Fibroblast of villous mesenchyme (primary cell): ENCODE measurements at places on chromosomes 1 and 21.

GRCh38 chr1:23793018-23793781, 2.3 kb downstream of the LYPLA2 start:
- DNase-seq, result no peak

- no peak for DNase-seq
Observed at GRCh38 chr1:42999308-42999707, 40.6 kb upstream of the SLC2A1 start.

DNA sequence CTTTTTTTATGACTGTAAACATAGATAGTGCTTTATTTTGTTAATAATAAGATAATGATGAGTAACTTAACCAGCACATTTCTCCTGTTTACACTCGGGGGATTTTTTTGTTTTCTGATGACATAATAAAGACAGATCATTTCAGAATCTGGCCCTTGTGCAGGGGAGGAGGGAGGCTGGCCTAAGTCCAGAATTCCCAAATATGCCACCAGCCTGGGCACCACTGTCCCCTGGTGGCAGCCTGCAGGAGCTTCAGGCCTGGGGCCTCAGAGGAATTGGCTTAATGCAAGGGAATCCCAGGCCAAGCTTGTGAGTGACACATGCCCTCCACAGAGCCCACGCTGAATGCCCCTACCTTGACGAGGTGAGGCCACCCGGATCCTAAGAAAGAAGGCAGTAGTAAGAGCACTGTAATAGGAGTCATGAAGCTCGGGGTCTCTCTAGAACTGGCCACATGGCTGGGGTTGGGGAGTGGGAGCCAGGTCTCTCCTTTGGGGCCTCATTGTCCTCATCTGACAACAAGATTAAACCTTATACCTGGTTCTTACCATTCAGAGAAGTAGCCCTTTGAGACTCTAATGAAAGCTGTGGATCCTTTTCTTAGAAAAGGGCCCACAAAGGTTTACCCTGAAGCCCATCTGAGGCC, 24.1 kb downstream of the ETNK2 start:
- peak; percentile 86 for DNase-seq

- DNase-seq, result no peak
Observed at GRCh38 chr1:40870135-40870728, 8.1 kb upstream of the CITED4 start.

DNA sequence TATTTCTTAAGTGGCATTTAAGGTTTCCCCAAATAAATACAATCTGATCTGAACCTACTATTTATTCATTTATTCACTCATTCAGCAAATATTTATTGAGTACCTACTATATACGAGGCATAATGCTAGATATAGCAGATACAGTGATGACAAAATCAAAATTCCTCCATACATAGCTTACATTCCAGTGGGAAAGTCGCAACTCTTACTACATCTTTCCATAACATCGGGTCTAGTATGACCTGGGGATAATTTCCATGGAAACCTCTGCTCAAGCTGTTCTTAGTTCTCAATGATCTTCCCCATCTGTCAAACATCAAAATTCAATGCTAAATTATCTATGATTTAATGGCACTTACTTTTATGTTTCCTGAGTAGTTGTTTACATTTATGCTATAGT, 70.8 kb upstream of the PRKACB start:
- DNase-seq, result peak; percentile 27

DNA sequence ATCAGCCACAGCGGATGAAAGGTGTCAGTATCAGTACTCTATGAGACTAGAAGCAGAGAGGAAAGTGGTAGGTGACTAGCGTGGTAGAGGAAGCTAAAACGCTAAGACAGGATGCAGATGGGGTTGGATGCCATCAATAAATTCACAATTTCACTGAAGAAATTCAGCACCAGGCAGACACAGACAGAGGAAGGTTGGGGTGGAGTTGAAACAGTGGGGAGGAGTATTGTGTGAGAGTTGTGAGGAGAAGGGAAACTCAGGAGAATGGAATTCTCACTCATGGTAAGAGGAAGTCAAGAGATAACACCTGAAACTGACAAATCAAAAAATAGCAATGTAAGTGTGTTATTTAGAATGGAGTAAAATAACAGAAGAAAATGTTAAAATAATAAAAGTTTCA, 208.5 kb upstream of the DAB1 start:
- no peak for DNase-seq

- DNase-seq, result no peak
Observed at GRCh38 chr21:45256021-45256911, 31.4 kb downstream of the POFUT2 start.

DNA sequence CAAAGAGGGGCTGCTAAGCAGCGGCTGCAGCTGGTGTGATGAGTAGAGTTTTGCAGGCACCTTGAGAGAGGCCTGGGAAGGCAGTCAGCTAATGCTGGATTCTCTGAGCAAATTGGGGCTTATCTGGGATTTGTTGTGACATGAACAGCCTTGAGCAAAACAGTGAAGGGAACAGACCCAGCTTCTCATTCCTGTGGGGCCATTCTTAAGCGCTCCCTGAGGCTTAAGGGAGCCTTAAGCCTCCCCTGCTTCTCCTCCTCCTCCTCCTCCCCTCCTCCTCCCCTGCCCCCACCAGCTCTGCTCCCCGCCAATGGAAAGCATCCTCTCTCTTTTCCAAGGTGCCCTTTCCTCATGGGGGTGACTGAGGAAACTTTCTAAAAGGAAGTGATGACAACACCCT, 21.3 kb downstream of the HMGCS2 start:
- peak; percentile 65 for DNase-seq

DNA sequence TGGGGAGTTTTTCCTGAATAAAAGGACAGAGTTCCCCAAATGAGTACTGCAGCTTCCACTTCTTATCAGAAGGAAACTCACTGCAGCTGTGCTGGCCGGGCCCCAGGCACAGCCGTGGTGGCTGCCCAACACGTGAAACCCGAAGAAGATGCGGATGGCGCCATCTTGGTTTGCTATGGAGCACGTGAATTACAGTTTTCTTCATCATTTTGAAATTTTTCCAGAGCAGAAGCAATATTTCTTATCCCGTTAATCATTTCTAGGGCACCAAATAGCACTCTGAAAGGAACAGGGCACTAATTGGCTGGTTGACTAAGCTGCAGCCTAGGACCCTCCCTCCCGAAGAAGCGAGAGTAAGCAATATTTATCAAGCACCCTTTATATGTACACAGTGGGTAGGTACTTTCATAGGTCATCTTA, 63.2 kb upstream of the EPS8L3 start:
- no peak for DNase-seq

GRCh38 chr1:175742790-175743459, 470 bp downstream of the TNR start:
- DNase-seq, result peak; percentile 48

- DNase-seq, result no peak
Observed at GRCh38 chr1:53122961-53123413, 19.5 kb downstream of the SLC1A7 start.

GRCh38 chr1:32208891-32209328, at the start of gene DCDC2B:
DCDC2B (plus strand) TSS chr1:32209089; CDS start chr1:32209094, 5 bp downstream.
- peak; percentile 35 for DNase-seq

DNA sequence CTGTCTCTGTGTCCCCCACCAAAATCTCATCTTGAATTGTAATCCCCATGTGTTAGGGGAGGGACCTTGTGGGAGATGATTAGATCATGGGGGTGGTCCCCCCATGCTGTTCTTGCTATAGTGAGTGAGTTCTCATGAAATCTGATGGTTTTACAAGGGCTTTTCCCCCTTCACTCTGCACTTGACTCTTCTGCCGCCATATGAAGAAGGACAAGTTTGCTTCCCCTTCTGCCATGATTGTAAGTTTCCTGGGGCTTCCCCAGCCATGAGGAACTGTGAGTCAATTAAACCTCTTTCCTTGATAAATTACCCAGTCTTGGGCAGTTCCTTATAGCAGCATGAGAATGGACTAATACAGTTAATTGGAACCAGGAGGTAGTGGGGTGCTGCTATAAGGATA, 137.1 kb upstream of the RAB4A start:
- DNase-seq, result no peak

DNA sequence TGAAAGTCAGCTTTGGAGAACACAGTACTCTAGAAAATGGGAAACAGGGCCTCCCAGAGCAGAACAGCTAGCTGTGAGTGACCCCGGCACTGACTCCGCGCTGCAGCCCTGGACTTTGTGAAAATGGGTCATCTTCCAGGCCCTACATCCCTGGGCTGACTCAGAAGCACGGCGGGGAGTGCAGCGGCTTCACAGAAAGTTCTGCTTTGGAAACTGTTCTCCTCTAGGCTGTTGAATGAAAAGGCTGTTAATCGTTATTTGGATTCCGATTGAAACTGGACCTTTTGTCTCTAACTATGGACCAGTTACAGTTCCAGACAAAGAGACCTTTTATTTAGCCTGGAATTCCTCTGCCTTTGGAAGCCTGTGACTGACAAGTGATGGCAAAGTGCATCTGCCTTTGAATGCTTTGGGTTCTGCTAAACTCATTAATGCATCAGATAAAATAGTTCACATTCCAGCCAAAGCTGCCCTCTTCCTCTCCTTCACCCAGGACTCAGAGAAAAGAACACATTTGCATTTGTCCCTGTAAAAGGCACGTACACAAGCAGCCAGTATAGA, 144.9 kb upstream of the HOOK1 start:
- peak; percentile 70 for DNase-seq

- no peak for DNase-seq
Observed at GRCh38 chr1:25673962-25674806, 57.6 kb downstream of the MAN1C1 start.

DNA sequence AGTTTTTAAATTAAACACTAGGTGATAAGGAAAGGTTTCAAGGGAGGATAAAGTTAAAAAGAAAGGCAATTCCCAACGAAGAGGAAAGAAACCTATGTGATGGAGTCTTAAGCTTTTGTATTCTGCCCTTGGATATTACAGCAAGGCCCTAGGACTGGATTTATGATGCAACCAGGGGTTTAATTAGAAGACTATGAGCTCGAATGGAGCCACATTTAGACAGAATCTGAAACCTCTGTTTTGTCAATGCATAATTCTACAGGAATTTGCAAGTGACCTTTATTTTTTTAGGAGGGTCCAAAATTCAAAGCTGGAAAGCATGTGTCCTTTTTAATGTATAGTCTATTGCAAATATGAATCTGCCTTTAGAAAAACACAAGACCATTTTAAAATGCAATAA, 37.9 kb downstream of the TGFB2 start:
- no peak for DNase-seq

DNA sequence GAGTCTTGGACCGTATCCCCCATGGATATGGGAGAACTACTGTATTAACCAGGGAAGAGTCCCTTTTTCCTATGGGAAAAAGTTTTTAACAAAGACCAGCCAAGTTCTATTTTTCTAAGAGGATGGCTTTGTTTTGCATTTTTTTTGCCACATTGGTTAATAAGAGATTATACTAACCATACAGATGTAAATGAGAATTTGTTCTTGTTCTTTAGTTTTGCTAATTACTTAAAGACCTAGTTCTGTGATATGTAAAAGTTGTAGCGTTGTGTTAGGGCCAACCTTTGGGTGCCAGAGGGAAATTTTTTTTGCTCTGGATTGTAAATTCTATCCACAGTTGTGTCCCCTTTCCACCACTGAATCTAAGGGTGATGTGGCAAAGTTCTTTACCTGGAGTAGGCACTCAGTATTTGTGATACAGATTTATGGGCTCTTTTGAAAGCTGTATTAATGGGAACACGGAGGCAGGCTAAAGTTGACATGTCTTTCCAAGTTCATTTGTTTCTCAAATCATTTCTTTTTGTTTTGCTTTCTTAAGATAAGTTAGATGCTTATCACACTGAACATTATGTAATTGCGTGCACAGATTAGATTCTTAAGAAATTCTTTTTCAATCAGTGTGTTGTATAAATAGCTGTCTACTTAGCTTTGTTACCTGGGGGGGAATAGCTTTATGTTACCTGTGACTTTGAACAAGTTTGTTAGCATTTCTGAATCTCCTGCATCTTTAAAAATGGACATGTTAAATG, 2.9 kb downstream of the SOAT1 start:
- DNase-seq, result peak; percentile 7

- peak; percentile 61 for DNase-seq
Observed at GRCh38 chr1:181038399-181038873, 4.7 kb downstream of the MR1 start.

DNA sequence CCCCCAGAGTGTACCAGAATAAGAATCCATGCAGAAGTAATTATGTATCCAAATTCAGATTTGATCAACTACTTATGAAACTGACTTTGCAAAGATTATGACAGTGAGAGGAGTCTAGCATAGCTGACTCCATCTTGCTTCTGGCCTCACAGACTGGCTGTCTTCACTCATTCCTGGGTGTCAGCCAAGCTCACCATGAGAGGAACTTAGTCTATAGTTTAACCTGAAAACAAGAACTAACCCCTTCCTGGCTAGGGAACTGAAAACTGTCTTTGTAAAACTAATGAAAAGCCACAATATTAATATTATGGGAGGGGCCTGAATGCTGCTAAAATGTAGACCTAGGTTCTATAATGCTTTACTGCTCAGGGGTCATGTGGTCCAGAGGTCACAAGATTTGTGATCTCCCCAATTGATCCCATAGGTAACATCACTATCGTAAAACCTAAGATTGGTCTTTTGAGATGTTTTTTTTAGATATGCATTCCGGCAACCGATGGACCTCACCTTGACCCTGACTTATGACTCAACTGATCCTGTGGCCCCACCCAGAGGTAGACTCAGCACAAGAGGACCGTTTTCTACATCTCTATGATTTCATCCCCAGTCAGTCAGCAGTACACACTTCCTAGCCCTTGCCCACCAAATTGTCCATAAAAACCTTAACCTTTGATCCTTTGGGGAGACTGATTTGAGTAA, 55.2 kb downstream of the ATP1B1 start:
- no peak for DNase-seq

GRCh38 chr1:167196166-167196565, 24.5 kb upstream of the POU2F1 start:
- peak; percentile 1 for DNase-seq

DNA sequence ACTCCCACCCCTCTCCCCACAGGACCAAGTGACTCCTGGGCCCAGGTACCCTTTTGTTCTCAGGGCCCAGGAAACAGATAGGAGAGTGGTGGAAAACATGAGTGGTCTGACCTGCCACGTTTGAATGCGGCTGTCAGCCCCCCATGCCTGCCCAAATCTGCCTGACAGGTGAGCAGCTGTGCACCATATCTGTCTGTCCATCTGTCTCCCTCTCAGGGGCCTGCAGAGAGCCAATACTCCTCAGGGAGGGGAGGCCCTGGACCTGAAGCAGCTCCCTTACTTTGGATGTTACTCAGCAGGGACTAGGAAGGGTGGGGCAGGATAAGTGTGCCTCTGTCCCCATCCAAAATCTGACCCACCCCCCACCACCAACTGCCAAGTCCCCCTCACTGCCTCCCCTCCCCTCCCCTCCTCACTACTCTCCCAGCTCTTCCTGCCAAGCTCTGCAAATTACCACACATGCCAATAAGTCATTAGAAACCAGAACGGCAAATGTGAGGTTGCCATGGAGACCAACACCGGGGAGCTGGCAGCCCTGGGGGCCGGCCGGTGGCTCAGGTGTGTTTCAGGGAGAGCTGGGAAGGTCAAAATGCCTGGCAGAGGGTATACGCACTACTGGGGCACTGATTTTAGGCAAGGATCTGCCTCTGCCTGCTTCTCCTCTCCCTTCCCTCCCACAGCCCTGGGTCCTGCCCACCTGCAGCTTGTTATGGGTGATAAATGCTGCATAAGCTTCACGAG, 11.5 kb downstream of the LRRN2 start:
- DNase-seq, result no peak

- DNase-seq, result peak; percentile 46
Observed at GRCh38 chr1:92599184-92599583, 112.5 kb upstream of the GFI1 start.

GRCh38 chr1:61851849-61852669, 109.8 kb downstream of the PATJ start:
- peak; percentile 77 for DNase-seq
